ENCODE measurements at places on chromosomes 6 and 20. TPM values are rescaled to one million over a fixed set of nuclear protein-coding genes. Genes with fewer than 3 reads are reported as not detected.

The SYNJ2 gene
- total RNA-seq, result 15.7 TPM

The SLC17A4 gene
- total RNA-seq, result not detected

The ALDH8A1 gene
- 0.32 TPM for total RNA-seq

The PDE7B gene
- total RNA-seq, result 5.0 TPM

The ERVFRD-1 gene
- total RNA-seq, result not detected

The ZSCAN16 gene
- 0.52 TPM for total RNA-seq

The DEFB125 gene
- not detected for total RNA-seq

The BPIFA2 gene
- total RNA-seq, result not detected

The CARMIL1 gene
- total RNA-seq, result 3.4 TPM

The RNF182 gene
- 5.3 TPM for total RNA-seq

The ZNF292 gene
- 15.6 TPM for total RNA-seq

The MUC22 gene
- not detected for total RNA-seq

The SLC44A4 gene
- not detected for total RNA-seq

The E2F1 gene
- 3.9 TPM for total RNA-seq

The HDGFL1 gene
- total RNA-seq, result not detected

The FUT9 gene
- not detected for total RNA-seq

The NFATC2 gene
- not detected for total RNA-seq

The ASCC3 gene
- 23.4 TPM for total RNA-seq

The RCAN2 gene
- total RNA-seq, result 5.9 TPM

The MDFI gene
- 123 TPM for total RNA-seq

The KIF6 gene
- 0.32 TPM for total RNA-seq

The RBPJL gene
- not detected for total RNA-seq

The ZCCHC3 gene
- total RNA-seq, result 17.6 TPM

The PI16 gene
- total RNA-seq, result under 0.01 TPM

The C20orf202 gene
- not detected for total RNA-seq

The TUBB1 gene
- total RNA-seq, result not detected

The B3GALT4 gene
- total RNA-seq, result 3.6 TPM

The SLC35B3 gene
- 19.4 TPM for total RNA-seq

The FAM184A gene
- total RNA-seq, result 0.26 TPM

The KHDC1L gene
- total RNA-seq, result not detected

The TREML1 gene
- not detected for total RNA-seq

The PRR18 gene
- not detected for total RNA-seq

The CDH4 gene
- 21.2 TPM for total RNA-seq

The PGC gene
- total RNA-seq, result not detected

The RPS6KA2 gene
- total RNA-seq, result 49.8 TPM

The CDSN gene
- 0.13 TPM for total RNA-seq

The TMEM200A gene
- total RNA-seq, result 5.0 TPM

The OR10C1 gene
- total RNA-seq, result not detected

The PRSS16 gene
- total RNA-seq, result 0.39 TPM

The DEFB132 gene
- not detected for total RNA-seq

The CBFA2T2 gene
- 5.0 TPM for total RNA-seq

The VNN1 gene
- total RNA-seq, result not detected

The TRIM10 gene
- total RNA-seq, result not detected

The GNAS-AS1 gene
- total RNA-seq, result 0.72 TPM

The TSPO2 gene
- not detected for total RNA-seq

The MATN4 gene
- total RNA-seq, result not detected

The NKAPL gene
- total RNA-seq, result 2.5 TPM

The PROKR2 gene
- total RNA-seq, result not detected

The ANGPT4 gene
- total RNA-seq, result not detected

The FERMT1 gene
- 13.2 TPM for total RNA-seq

The GDAP1L1 gene
- not detected for total RNA-seq

The HLA-DRB5 gene
- total RNA-seq, result not detected

The ZNF165 gene
- total RNA-seq, result 0.16 TPM

The TBP gene
- 15.5 TPM for total RNA-seq

Data from epithelial cell of alveolus of lung (primary cell).